Stimulated activated CD8-positive, alpha-beta memory T cell treated with anti-CD3 and anti-CD28 coated beads, Interleukin-4, amount 100 ng/mL, for 24 hours (primary cell): ENCODE measurements at places on chromosomes 16 and 17.

- peak; percentile 19 for DNase-seq
Measured at GRCh38 chr17:42520540-42520951, 15.5 kb upstream of the NAGLU start.

DNA sequence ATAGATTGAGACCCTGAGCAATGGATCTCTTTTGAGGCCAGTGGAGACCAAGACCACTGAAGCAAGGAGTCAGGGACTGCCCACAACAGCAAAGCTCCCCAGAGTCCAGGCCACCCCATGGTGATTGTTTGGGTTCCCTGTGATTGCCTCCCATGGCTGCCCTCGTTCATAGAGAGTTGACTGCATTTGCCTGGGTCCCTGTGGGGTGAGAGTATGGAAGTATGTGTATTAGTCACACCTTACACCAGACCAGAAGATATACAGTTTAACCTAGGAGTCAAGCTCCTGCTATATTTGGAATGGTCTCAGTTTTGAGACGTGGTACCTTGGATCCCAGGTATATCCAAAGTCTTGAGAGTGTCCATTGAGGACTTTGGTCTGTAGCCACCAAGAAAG is 20.2 kb downstream of the HLF start:
- no peak for DNase-seq

- DNase-seq: no peak
Measured at GRCh38 chr16:19636436-19637267, 81.1 kb downstream of the VPS35L start.

- no peak for DNase-seq
Measured at GRCh38 chr17:60563743-60564142, 36.2 kb upstream of the PPM1D start.

DNA sequence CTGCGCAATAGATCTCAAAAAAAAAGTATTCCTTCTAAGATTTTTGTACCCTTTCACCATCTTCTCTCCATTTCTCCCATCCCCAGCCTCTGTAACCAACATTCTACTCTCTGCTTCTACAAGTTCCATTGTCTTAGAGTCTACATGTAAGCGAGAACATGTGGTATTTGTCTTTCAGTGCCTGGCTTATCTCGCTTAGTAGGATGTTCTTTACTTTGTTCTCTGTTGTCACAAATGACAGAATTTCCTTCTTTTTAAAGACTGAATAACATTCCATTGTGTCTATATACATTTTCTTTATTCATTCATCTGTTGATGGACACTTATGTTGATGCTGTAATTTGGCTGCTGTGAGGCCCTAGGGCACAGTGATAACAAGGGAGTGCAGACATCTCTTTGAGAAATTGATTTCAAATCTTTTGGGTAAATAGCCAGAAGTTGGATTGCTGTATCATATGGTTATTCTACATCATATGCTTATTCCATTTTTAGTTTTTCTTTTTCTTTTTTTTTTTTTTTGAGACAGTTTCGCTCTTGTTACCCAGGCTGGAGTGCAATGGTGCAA is 37.7 kb upstream of the MYH10 start:
- DNase-seq: no peak

GRCh38 chr17:35786941-35787432 is 8.5 kb downstream of the MMP28 start:
- DNase-seq: no peak

DNA sequence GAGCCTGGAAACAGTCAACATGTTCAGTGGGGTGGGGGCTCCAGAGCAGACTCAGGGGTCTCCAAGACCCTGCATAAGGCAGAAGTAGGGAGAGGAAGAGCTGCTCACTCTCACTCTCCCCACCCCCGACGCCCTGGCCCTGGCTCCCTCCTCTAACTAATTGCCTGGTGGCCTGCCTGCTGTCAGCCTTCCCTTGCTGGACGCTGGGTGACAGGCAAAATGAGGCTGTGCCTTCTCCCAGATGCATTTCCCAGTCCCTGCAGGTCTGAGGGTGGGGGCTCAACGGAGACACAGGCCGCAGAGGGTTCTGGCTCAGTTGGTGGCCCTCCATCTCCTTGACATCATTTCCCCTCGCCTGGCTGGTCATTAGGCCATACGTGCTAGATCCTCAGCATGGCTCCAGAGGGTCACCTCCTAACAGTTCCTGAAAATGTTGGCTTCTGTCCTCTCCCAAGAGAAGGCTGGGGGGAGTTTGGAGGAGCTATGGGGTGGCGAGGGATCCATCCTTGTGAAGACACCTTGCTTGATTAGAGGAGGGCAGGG is 1.4 kb downstream of the FMNL1 start:
- DNase-seq: no peak

- no peak for DNase-seq
Measured at GRCh38 chr16:84166796-84167695, 19.8 kb downstream of the TAF1C start.

DNA sequence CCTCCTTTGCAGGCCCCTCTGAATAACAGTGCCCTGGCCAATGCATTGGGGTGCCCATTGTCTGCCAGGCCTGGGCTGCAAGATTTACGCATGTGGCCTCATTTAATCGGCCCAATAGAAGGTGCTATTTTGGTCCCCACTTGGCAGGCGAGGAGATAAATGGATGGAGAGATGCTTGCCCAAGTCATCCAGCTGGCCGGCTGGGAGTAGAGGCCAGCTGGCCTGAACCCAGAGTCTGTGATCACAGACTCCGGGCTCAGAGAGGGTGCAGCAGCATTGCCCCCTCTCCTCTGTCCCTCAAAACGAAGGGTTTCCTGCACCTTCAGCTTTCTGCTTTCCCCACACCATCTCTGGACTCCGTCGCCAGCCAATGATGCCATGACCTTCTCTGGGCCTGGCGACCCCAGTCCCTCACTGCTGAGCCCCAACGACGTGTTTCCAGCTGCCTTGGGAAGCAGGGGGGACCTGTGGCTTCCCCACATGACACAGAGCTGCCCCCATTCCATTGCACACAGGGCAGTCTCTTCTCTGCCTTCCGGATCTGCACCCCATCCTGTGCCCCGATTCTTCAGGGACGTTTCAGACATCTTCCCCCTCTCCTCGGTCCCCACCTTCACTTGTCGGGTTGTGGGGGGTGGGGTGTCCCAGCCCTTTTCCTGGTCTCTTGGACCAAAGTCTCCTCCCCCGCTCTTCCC is 3.5 kb upstream of the ADGRG1 start:
- no peak for DNase-seq

DNA sequence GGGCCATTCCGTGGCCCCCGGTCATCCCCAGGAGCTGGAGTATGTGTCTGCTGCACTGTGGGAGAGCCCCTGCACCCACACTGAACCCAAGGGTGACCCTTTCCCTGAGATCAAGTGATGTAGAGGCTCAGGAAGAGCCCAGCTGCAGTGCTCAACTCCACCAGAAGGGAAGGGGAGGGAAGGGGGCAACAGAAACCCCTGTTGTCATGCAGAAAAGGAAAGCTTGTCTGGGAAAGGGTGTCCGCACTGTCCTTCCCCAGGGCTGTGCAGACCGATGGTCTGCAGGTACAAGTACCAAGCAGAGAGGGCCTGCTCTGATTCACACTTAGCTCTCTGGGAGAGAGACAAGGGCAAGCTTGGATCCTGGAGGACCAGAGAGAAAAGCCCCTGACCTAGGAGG is 45.7 kb upstream of the TOB1 start:
- DNase-seq: no peak

GRCh38 chr16:28208824-28209223 is 2.9 kb downstream of the XPO6 start:
- no peak for DNase-seq
